ENCODE measurements at places on chromosomes 16 and 17.

- DNase-seq: peak; percentile 38
Observed at GRCh38 chr17:46044286-46044928, 45.4 kb downstream of the STH start.

- no peak for DNase-seq
Observed at GRCh38 chr16:71467810-71468209, 5.8 kb upstream of the ZNF23 start.

DNA sequence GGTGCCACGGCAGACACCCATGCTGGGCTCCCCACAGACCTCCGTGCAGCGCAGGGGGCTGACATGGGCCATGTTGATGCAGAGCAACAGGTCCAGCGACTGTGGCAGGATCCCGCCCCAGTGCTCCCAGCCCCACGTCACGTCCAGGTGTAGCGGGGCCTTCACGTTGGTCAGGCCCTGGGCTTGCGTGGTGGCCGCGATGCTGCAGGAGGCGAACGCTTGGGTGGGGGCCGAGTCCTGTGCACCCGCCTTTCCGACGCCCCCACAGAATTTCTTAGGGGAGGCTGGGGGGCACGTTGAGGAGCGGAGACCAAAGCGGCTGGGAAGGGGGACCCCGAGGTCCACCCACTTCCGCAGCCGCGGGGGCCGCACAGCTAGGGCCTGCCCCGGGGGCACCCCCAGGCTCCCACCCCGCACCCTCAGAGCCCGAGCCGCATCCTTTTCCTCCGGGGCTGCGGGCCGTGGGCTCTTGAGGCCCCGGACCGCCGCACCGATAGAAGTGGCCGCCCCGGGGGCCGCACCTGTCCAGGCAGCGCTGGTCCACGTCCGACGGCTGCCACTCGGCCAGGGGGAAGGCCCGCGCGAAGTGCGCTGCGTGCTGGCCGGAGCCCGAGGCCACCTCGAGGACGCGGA is 416 bp downstream of the METTL26 start:
- no peak for DNase-seq

GRCh38 chr17:68085771-68086381 is 50.3 kb downstream of the KPNA2 start:
- no peak for DNase-seq

DNA sequence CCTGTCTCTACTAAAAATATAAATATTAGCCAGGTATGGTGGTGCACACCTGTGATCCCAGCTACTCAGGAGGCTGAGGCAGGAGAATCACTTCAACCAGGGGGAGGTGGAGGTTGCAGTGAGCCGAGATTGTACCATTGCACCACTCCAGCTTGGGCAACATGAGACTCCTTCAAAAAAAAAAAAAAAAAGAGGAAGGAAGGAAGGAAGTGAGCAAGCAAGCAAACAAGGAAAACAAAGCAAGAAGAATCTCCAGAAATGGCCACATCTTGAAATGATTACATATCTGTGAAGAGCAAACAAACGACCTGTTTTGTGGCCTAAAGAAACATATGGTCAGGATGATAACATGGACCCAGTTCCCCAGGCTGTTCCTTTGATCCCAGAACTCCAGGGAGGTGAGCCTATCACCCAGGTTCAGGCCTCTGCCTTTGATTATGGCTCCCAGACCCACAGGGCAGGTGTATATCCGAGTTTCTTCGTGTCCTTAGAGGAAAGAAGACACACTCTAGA is 8.9 kb downstream of the ACOX1 start:
- no peak for DNase-seq

DNA sequence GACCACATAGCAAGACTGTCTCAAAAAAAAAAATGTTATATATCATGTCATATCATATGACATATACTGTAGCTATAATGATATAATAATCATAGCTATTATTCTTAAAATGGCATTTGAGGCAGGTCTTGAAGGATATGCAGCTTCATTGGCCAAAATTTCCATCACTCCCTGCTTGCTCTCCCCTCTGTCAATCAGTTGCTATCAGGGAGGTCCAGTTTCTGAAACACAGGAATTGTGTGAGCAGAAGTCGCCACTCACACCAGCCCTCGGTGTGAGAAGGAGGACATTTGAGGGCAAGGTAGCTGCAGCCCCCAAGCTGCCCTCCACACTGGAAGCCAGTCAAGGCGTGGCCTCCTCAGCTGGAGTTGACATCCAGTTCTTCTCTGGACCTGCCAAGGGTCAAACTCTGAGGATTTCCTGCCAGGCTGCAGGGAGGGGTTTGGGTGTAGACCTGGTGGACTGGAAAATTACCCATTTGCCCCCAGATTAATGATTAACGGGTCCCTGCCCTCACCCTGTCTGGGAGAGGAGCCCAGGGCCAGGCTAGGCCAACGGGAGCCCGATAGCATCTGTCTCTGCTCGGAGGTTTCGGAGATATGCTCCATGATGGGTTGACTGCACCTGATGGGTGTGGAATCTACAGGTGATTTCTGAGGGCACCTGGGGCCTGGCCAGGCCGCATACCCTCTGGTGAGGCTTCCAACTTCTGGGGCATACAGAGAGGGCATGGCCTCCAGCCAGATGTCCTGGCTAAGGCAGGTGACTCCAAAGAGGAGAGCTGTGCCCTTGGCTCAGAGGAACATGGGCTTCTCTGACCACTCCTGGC is 18.8 kb downstream of the WNT9B start:
- no peak for DNase-seq

DNA sequence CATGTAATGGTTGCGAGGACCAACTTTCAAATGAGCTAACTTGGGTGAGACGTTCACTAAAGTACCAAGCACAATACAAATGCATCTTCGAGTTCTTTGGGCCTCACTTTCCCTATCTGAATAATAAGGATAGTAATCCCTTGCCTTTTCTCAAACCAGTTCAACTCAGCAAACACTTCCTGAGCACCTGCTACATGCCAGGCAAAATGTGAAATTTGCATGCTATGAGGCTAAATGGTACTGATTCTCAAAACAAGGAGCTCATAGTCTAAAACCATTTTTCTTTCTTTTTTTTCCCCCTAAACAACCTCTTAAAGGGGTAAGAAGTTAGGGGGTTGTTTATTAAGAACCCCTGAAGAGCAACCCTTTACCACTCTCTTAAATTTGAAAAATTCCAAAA is 101.4 kb upstream of the HLF start:
- no peak for DNase-seq
